M059J (cell line): ENCODE measurements at places on chromosomes 7 and 10.

DNA sequence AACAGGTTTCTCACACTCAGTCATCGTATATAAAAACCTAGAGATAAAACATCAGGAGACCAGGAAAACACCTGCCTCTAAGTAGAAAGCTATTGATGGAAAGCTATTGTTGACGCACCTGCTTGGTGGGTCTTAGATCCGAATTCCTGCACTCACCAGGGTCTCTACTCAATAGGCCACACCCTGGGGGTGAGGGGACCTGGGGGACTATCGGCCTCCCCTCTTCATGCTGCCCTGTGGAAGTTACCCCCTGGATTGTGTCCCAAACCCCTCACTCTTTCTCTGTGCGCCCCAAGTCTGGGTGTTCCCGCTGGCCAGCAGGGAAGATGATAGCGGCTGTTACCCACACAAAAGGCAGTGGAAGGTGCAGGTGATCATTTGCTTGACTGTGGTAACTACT, 313.0 kb downstream of the WDR37 start:
- no peak for DNase-seq

GRCh38 chr7:152180587-152180986, 155.1 kb downstream of the GALNT11 start:
- peak; percentile 13 for DNase-seq

DNA sequence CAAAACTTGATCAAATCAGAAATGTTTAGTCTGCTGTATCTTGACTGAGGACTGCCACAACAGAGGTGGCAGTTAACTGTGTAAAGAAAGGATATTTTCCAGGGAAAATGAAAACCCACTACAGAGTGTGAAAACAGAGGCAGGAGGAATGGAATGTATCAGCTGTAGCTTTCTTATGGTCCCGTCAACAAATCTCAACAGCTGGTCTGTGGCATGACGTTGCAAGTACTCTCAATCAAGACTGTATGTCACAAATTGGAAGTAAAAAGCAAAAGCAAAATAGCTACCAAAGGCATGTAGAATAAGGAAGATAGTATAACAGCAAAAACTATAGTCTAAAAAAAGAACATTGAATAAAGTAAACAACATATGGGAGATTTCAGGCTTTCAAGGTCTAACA, 123.5 kb downstream of the KMT2C start:
- DNase-seq, result no peak

DNA sequence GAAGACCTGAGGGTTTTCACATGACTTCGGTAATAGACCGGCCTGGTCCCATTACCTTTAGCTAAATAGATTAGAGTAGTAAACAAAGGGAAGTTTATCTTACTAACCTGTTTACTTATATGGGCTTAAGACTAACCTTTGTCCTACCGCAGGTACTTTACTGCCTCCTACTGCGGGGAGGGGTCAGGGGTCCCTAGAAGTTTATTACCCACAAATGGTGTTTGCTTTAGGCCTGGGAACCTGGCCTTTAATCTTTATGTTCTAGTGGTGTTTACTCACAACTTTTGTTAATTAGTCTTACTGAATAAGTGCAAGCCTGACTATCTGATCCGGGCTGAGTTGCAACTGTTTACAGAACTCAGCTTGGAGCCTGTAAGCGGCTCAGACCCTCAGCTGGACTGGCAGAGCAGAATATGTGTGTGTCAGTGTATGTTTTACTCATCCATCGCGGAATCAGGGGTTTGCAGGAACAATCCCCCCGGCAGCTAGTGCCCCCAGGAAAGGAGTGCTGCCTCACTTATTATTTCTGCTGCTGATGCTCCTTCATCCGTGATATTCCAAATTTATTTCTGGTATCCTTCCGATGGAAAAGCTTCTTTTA, 578.9 kb upstream of the SEMA3D start:
- no peak for DNase-seq
